ENCODE measurements at places on chromosomes 1 and 21.
A peak's percentile ranks its signal among the peaks of the same experiment; 100 is the strongest.

GRCh38 chr1:22971611-22972405, 858 bp downstream of the LACTBL1 start:
- no peak for DNase-seq

- no peak for DNase-seq
Observed at GRCh38 chr1:193321242-193321840, 134.9 kb upstream of the B3GALT2 start.

GRCh38 chr1:162560303-162561036, 1.1 kb upstream of the UAP1 start:
- DNase-seq = no peak

DNA sequence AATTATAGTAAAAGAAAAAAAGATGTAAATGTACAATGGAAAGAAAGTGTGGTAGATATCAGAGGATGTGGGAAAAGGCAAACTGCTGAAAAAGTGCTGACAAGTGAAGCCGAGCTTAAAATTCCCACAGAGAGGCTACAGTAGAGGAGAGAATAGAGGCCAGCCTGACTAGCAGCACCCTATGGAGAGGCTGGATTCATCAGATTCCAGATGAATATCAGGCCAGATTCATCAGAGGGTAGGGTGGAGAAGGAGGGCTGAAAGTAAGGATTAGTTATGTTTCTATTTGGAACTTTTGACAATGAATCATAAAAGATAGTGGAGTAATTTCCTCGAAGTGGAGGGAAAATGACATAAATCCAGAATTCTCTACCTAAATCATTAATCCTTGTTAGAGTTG, 60.4 kb upstream of the NEK7 start:
- no peak for DNase-seq

DNA sequence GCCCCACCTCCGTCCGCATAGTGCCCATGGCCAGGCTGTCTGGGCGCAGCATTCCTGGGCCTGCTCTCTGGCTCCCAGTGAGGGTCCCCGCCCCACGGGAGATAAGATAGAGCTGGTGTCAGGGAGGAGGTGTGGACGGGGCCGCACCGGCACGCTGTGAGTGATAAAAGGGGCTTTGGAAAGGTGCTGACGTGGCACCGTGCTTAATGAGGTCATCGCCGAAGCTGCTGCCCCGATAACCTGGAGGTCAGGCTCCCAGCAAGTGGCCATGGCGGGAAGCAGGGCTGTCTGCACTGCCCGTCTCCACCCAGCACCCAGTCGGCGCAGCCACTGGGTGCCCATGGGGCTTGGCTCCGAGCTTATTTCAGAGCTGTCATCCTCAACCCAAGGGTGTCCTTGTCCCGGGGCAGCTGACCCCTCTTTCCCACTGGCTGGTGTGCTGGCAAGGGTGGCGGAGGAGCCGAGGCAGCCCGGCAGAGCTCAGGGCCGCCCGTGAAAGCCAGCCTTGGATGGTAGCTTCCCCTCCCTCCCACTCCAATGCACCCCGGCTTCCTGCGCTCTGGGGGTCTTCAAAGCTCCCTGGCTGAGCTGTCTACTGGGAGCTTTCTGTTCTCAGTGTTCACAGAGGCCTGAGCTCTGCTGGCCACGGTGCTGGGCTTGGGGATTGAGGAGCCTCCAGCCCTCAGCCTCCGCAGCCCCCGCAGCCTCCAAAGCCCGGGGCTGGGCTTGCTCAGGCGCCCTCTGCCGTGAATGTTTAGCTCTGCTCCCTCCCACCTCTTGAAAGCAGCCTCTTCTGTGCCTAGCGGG, 105.1 kb upstream of the ARHGEF16 start:
- no peak for DNase-seq

DNA sequence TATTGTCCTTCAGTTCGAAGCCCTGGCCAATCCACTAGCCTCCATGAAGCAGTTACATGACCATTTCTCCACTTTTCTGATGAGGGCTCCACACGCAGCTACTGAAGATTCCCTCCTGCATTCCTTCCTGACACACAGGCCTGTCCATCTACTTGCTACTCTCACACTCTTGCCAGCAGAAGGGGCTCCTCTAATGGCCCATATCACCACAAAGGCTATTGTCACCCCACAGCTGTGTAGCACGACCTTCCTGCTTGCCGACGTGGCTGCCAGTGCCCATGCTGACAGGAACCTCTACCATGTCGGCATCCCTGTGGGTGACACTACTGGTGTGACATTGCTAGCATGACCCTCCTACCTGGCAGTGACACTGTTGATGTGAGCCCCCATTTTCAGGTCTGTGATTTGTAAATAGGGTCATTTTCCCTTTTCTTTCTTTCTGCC, 1528.6 kb upstream of the TPTE start:
- DNase-seq = no peak

GRCh38 chr1:151006327-151007052, at the start of gene MINDY1:
Gene MINDY1 (minus strand): TSS chr1:151006902. CDS start chr1:151002617, 4,285 bp downstream.
- DNase-seq = peak; percentile 36

GRCh38 chr1:201818971-201819750, 9.8 kb upstream of the IPO9 start:
- no peak for DNase-seq

GRCh38 chr21:36415375-36415774, 30.2 kb downstream of the CHAF1B start:
- DNase-seq = no peak

- peak; percentile 35 for DNase-seq
Observed at GRCh38 chr1:26785611-26786436, 1.9 kb upstream of the PIGV start.

DNA sequence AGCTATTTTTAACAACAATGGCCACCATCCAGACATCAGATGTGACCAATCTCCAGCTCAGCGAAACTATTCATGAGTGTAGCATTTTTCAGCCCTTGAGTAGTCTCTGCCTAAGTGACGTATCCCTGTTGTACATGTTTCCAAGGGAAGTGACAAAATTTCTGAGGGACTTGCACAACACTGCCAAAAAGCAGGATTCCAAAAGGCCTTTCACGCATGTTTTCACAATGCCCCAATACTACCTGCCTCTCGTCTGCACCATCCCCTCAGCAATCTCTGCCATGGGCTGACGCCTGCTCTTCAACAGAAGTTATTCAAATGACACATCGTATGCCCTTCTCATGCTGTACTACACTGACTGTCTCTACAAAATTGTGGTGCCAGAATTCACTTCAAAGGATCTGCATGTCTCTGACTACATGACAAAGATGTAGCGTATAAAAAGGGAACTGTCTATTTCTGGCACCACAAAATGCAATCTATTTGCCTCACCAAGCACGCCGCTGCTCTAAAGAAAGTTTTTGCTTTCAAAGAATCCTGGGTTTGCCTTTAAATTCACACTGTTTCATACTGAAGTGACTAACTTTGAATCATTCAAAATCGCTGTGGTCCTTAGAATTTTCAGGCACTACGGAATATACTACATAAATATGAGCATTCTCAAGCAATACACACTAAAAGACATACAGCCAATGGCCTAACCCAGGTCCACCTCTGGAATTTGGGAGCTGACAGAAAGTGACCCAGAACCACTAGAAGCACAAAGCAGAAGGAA, 32.9 kb downstream of the JAK1 start:
- DNase-seq = peak; percentile 31

DNA sequence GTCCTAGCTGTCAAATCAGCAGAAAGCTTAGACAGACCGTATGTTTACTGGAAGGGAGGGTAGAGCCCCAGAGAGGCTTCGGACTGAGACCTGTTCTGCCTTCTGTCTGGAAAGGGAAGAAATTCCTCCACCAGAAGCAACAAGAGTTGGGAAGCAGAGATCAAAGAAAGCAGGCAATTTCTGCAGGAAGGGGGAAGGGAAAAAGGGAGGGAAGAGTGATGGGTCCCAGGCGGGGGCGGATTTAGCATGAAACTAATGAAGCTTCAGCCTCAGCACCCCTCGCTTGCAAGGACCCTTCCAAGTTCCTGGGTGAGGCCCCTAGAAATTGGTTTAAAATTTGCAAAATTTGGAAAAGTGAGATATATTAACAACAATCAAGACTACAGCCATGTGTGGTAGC, 26.6 kb upstream of the FAM20B start:
- DNase-seq = no peak

DNA sequence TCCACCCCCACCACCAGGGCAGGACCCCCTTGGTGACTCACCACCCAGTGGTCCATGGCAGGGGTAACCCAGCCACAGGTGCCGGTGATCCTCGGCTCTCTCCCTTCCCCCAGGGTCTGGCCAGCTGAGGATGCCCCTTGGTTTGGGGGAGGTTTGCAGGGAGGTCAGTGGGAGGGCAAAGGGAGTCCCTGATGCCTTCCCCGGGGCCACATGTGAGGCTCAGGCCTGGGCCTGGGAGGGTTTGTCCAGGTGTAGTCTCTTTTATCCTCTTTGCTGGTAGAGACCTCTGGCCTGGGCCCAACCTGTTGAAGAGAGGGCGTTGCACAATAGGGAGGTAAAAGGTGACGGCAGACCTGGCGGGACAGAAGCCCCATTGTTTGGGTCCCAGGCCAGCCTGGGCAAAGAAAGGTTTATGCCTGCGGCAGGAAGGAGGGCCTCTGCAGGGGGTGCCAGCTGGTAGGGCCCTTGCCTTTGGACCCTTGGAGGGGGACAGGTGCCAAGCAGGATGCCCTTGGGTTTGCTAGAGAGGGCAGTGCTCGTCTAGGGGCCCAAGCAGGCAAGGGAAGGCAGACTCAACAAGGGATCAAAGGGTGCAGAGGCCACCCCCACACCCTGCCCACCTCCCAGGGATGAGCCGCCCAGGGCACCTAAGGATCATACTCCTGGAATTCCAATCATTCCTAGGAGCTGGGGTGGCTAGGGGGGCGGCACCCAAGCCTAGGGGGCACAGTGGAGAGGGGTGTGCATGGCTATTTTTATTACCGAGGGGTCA, 760 bp upstream of the TINAGL1 start:
- DNase-seq = no peak

- DNase-seq = peak; percentile 62
Observed at GRCh38 chr1:9900142-9901043, 9.7 kb downstream of the CTNNBIP1 start.

DNA sequence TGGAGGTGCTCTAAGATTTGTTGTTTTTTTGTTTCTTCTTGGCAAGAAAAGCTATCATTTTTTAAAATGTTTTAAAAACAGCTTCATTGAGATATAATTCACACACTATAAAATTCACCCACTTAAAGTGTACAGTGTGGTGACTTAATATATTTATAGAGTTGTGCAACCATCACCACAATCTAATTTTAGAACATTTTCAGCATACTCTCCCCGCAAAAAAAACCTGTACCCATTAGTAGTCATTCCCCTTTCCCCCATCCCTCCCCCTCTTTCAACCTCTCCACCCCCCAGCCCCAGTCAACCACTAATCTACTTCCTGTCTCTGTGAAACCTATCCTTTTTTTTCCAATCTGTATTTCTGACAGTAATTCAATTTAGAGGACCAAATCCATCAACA, 30.6 kb downstream of the ZC3H11B start:
- no peak for DNase-seq

DNA sequence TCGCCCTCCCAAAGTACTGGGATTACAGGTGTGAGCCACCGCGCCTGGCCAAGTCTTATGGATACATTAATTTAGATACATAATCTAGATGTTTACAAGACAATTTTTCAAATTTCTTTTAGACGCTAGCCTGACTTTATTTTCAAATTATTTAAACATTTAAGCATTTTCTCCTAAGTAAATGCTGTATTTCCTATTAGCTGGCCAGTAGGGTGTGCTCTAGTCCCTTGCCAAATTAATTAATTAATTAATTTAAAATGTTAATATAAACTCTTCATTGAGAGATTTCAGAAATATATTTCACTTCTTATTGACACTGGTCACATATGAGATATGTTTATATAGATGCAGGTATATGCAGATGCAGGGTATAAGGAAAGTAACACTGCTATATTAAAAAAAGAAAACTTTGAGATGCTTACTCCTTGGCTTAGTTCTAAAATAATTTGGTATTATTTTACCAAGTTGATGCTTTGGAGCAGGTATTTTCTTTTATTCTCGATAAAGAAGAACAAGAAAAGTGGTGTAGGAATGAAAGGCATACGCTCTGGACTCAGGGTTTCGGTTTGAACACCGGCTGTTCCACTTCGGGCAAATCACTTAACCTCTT, 5.2 kb upstream of the ERRFI1 start:
- no peak for DNase-seq

DNA sequence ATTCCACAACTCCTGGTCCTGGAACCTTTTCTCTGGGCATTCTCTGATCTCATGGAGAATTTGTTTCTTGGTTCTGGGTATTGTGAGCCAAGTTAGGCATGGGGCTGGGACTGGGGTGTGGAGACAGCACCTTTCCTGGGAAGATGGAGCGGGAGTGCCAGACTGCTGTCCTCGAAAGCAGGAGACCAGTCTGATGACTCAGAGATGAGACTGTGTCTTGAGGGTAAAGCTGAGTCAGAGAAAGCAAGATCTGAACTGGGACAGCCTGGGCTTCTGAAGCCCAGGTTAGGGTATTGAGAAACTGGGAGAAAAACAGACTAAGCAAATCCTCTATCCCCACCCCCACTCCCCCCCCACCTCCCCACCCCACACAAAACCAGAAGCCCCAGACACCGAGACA, 2.2 kb upstream of the KANK4 start:
- DNase-seq = no peak

GRCh38 chr21:45453308-45453950, 48.5 kb downstream of the COL18A1 start:
- DNase-seq = no peak

DNA sequence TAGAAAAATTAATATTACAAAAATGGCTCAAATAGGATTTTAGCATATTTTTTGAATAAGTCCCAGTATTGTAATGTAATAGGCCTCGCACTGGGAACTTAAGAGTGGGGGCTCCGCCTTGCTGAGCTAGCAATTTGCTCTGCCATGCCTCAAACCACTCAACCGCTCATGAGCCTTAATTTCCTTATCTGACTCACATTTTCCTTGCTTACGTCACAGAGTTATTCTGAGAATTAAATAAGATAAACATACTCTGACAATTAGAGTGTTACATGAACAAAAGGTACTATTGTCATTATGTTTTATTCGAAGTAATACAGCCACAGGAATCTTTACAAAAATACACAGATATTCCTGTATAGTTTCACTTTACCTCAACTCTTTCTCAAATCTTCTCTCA, 108.1 kb downstream of the SLC44A5 start:
- no peak for DNase-seq

- no peak for DNase-seq
Observed at GRCh38 chr1:42359466-42359865, 21.1 kb upstream of the RIMKLA start.

- DNase-seq = no peak
Observed at GRCh38 chr1:22470227-22470626, 18.6 kb downstream of the ZBTB40 start.

GRCh38 chr1:104804147-104804546, 1054.4 kb downstream of the AMY1C start:
- DNase-seq = no peak

Data from naive B cell (primary cell).